ENCODE measurements at places on chromosomes 5 and 9.

- no peak for DNase-seq
Measured at GRCh38 chr5:160378330-160378729, 7.9 kb upstream of the C1QTNF2 start.

DNA sequence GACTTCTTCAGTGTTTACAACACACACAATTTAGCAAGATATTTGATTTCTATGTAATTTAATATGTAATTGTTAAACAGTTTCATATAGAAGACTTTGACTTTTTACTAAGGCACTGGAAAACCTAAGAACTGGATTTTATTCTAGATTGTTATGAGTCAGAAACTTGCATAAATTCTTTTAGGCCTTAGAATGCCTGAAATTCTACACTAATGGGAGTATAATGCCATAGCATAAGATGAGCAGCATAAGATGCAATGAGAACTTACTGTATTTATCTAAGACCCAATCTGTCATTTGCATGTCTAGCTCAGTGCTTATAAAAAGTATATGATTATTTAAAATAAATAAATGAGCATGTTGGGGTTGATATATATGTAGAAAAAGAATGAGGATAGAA, 285.2 kb downstream of the CDH12 start:
- DNase-seq: no peak

DNA sequence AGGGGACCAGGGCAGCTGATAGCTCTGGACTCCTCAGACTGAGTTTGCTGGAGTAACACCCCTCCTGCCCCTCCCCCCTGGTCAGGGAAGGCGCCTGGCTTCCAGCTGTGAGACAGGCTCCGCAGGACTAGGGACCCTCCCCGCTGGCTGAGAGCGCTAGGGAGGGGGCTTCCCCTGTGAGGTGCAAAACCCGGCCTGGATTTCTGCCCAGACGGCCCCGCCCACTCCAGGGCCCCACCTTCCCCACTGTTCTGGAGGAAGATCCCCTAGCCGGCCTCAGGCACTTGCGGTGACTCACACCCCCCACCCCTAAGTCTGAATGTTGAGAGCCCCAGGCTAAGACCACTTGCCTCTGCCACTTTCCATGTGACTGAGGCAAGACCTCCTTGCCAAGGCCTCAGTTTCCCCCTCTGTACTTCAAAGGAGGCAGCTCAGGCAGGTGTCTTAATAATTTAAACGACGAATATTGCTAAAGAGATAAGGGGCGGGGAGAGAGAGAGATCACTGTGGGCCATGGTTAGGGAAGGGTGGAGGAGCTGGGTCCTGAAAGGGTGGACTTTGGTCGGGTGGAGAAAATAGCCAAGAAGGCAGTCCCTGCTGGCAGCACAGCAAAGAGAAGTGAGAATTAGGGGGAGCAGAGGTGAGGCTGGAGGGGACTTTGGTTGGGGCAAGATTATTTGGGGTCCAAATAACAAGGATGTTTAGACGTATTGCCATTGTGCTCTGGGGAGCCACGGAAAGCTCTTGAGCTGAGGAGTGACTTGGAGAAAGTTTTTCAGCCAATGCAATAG, 1.0 kb upstream of the DAB2IP start:
- peak; percentile 58 for DNase-seq

GRCh38 chr9:97774673-97775072, 77.5 kb upstream of the XPA start:
- no peak for DNase-seq
